ENCODE measurements at places on chromosomes 2 and 18.

GRCh38 chr2:215432759-215433594 lies 2.9 kb downstream of the FN1 start:
- DNase-seq = no peak

GRCh38 chr18:31419457-31419932 lies 28.0 kb upstream of the DSG3 start:
- no peak for DNase-seq

- DNase-seq = peak; percentile 18
Observed at GRCh38 chr2:46487667-46488335, 8.4 kb downstream of the TMEM247 start.

DNA sequence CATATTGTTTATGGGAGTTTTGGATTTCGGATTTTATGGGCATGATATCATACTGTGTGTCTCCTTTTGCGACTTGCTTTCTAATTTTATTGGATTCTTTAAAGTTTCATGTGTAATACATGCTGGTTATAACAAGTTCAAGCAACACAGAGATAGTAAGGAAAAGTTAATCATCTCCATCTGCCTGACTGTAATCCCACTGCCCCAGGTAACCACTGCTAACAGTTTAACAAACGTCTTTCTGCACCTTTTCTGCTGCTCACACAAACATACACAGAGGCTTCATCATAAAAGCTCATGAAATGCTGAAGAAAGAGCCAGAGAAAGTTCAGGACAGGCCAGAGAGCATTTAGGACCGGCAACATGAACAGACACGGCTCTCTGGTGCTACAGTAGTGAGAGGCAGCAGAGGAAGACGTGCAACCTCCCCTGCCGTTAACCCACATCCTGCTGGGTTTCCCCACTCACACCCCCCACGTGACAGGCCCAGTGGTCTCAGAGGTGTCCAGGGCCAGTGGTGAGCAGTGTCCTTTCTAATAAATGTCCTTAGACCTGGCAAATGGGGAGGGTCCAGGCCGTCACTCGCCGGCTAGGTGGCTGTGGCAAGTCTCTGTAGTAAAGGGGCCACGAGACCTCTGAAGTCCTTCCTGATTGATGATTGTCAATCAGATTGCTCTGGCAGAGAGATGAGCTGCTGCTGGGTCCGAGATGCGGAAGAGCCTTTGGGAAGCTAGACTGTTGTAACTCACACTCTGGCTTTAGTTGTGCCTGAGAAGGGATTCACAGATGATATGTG lies 43.0 kb upstream of the SLC1A4 start:
- DNase-seq = no peak

DNA sequence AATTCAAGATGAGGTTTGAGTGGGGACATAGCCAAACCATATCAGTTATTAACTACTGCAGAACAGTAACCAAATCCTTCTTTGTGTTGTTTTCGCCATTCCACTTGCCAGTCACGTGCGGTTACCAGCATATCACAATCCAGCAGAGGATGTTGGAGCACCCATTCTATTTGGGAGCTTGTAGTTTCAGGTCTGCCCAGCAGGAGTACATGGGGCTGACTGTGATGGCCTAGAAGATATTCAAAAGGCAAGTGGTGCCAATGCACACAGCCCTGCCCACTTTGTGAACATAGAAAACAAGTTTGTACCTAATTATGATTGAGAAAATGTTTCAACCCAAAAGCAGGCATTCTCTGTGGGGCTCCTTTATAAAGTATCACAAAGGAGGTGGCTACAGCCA lies 57.0 kb downstream of the ZNF519 start:
- no peak for DNase-seq

- no peak for DNase-seq
Observed at GRCh38 chr2:120392923-120393322, 47.0 kb downstream of the INHBB start.
